ENCODE measurements at places on chromosomes 12 and 14.

DNA sequence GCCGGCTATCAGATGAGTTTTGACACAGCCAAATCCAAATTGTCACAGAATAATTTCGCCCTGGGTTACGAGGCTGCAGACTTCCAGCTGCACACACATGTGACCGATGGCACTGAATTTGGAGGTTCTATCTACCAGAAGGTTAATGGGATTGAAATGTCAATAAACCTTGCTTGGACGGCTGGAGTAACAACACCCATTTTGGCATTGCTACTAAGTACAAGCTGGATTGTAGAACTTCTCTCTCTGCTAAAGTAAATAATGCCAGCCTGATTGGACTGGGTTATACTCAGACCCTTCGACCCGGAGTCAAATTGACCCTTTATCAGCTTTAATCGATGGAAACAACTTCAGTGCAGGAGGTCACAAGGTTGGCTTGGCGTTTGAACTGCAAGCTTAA lies 100.2 kb upstream of the EVL start:
- DNase-seq, result no peak

- no peak for DNase-seq
These were observed 55.4 kb downstream of the SETD3 start for GRCh38 chr14:99425272-99425681.

GRCh38 chr12:65934480-65935115 lies 110.3 kb downstream of the HMGA2 start:
- no peak for DNase-seq

DNA sequence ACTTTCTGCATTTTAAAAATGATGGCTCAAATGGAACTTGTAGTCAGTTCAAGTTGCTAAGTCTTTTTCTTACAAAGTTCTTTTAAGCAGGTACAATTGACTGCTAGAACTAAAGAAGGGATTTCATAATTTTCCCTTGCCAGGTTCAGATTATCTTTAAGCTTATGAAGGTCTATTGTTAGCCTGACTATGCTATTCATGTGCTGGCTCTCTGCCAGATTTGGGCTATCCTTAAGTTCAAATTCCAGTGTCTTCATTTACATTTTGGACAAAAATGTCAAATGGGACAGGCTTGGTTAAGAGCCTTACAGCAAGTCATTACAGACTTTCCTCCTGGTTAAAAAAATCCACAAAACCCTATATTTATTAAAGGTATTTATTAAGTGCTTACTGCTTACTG lies 42.3 kb downstream of the INSM2 start:
- DNase-seq, result no peak

- DNase-seq, result no peak
These were observed 40.6 kb downstream of the SLC15A4 start for GRCh38 chr12:128783129-128783574.

DNA sequence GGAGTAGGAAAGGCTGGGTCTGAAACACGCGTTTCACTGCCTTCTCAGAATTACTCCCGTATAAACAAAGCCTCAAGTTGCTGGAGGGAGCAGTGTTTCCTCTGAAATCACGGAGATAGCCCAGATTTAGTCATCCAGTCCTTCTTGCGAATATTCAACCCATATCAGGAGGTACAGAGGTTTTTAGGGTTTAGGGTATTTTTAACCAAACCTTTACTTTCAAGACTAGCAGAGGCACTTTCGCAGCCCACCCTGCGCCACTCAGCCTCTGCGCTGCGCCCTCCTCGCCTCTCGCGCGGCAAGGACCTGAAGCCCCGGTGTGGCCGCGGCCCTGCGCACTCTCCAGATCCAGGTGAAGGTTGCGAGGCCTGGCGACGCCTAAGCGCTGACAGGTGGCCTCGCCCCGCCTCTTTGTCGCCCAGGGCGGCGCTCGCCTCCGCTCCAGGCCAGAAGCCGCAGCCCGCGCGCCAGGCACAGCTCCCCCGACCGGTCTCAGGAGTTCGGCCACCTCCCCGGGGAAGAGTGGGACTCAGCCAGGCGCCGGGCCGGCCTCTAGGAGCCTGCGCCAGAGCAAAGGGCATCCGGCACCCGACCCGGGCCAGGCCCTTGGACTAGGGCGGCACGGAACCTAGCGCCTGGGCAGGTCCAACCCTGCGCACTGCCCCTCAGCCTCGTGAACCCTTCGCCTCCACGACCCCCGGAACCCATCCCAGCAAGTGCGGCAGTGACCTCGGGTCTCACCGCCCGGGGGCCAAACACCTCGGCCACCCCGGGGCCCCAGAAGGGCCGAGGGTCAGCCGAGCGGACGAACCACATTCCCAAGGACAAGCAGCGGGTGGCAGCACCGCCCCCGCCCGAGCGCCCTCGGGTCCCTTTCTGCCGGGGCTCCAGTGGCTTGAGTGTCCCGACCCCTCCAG lies 1.8 kb upstream of the SAMD4A start:
- no peak for DNase-seq

DNA sequence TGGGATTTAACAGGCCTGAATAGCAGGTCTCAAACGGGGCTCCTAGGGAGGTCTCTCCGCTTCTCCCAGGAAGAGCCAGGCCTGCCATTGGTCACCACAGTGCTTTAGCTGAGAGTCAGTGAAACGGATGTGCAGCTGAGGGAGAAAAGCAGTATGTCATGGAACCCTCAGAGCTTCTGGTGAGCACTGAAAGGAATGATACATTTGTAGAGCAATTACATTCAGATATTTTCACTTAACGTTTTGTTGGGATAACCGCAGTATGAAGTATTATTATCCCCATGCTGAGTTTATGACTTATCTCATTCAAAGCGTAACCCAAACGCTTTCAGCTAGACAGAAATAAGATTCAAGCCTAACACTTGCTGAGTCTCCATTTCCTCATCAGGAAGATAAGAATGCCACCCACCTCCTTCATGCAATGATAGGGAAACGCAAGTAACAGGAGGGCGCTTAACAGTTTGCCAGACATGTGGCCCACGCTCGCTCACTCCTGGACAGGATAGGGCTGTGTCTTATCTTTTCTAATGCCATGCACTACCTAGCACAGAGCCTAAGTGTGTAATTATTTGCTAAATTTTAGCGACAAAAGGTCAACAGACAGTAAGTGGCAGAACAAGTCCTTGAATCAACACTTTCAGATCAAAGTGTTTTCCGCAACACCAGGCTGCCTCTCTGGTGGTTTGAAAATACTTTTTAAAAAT lies 28.2 kb downstream of the DAD1 start:
- peak; percentile 10 for DNase-seq

DNA sequence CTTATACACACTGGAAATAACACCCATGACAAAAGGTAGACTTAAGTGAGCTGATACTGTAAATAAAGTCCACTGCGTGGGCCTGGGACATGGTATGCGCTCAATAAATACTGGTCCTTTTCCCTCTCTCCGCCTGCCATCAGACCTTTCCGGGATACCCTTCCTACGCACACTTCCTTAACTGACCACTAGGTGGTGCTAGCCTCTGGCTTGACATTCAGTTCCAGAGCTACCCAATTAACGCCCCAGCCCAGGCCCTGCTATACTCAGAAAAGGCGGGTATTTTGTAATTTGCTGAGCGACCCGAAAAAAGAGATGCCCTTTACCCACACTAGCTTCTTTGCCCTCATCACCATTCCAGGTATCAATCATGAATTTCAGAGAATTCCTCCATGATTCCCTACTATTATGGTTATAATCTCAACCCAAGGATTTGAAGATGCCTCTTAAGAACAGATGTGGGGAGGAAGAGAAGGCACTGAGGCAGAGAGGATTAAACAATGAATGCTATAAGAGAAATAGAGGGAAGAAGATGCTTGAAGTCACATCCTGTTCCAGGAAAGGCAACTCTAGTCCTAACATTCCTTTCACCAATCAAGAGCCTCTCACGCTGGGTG lies 3.9 kb upstream of the LRP1 start:
- peak; percentile 58 for DNase-seq

- DNase-seq, result no peak
These were observed 16.1 kb downstream of the GRIP1 start for GRCh38 chr12:66662729-66663128.
